GM12878 (cell line): ENCODE measurements at places on chromosomes 4 and X.

DNA sequence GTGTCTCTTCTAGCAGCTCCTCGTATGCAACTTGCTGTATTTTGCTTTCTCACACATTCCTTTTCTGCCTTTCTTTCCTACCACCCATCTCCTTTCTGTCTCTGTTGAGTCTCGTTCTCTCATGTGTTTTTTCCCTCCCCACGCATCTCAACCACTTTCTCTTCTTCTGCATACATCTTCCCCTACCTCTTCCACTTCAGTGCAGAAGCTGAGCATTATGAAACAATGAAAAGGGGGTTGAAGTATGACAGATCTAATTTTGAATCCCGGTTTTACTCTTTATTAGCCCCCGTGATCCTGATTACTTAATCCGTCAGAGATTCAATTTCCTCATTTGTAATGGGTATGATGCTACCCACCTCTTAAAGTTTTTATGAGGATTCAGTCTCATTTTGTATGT lies 7.3 kb downstream of the FAM241A start:
- no peaks in the 10 kb centered on the region for H3K4me1 ChIP-seq
- DNase-seq = no peak
- H3K4me3 ChIP-seq = no peak overlapping the region
- no peak overlapping the region for H3K27ac ChIP-seq
- no peaks in the 10 kb centered on the region for H3K36me3 ChIP-seq

- H3K4me1 ChIP-seq = no peaks in the 10 kb centered on the region
- H3K27me3 ChIP-seq = no peaks in the 10 kb centered on the region
- DNase-seq = no peak
- no peaks in the 10 kb centered on the region for H3K36me3 ChIP-seq
Measured at GRCh38 chr4:30866346-30866745, 146.2 kb downstream of the PCDH7 start.

DNA sequence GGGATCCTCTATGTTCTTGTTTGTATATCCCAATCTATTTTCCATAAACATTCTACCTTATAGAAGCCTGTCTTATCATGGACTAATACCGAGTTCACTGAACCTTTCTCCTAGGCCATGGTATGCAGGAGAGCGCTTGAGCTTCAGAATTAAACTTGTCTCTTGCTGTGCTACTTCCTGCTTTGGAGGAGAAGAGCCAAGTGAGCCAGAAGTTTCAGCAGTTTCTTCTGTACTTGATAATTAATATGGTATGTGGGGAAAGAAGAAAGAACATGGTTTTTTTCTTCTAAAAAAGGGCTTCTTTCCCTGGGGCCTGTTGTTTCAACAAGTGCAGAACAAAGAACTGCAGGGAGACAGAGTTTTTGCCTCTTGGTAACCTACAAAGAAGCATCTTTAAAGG lies 172.8 kb downstream of the ATG4A start:
- H3K4me1 ChIP-seq = no peaks in the 10 kb centered on the region
- H3K36me3 ChIP-seq = no peaks in the 10 kb centered on the region
- no peak overlapping the region for H3K4me3 ChIP-seq
- no peaks in the 10 kb centered on the region for H3K27me3 ChIP-seq

GRCh38 chr4:19375931-19376330 lies 875.8 kb upstream of the SLIT2 start:
- no peaks in the 10 kb centered on the region for H3K27me3 ChIP-seq
- no peaks in the 10 kb centered on the region for H3K36me3 ChIP-seq
- no peak overlapping the region for H3K27ac ChIP-seq
- no peaks in the 10 kb centered on the region for H3K4me1 ChIP-seq

- H3K27me3 ChIP-seq = no peaks in the 10 kb centered on the region
- H3K4me1 ChIP-seq = no peaks in the 10 kb centered on the region
Measured at GRCh38 chrX:145405012-145405411, 157.7 kb downstream of the SPANXN1 start.

- no peaks in the 10 kb centered on the region for H3K36me3 ChIP-seq
- H3K27ac ChIP-seq = no peak overlapping the region
- H3K4me1 ChIP-seq = no peaks in the 10 kb centered on the region
- no peak for DNase-seq
- H3K27me3 ChIP-seq = no peaks in the 10 kb centered on the region
Measured at GRCh38 chr4:101122019-101122418, 225.3 kb downstream of the PPP3CA start.

DNA sequence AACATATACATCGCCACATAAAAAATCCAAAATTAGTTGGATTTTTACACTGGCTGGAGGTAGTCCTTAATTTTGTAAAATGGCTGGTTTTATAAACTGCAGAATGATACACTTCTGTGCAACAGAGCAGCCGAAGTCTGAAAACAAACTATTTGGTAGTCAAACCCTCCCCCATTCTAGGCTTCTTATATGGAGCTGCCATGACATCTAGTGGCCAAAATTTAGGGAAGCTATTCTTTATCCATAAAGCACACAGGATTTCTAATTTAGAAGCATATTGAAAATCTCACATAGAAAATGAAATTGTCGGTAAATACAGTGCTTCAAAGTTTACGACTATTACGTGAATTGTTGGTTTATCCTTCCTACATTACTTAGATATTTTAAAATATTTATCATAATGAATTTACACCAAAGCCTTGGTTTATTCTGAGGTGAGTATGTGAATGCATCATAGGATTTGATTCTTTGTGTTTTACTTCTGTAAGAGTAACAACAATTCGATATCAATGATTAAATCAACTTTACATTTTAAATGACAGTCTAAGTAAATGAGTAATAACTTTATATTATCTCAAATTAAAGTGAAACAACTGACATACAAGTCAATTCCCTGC lies 113.4 kb upstream of the FAM241A start:
- peak; percentile 13 for DNase-seq
- H3K27ac ChIP-seq = no peak overlapping the region
- no peaks in the 10 kb centered on the region for H3K4me1 ChIP-seq
